Suprapubic skin (tissue), 4 donors: ENCODE measurements at places on chromosomes 7 and 10. TPM values are rescaled to one million over a fixed set of nuclear protein-coding genes. Genes with fewer than 3 reads are reported as not detected.

- DNase-seq, result peak; percentile 100
Observed at GRCh38 chr7:112449902-112450806, at the start of gene IFRD1. IFRD1 (plus strand) TSS chr7:112450460; CDS start chr7:112450689, 229 bp downstream.

FEZF1 gene
- not detected for total RNA-seq

SPDYE2 gene
- total RNA-seq, result not detected

DNA sequence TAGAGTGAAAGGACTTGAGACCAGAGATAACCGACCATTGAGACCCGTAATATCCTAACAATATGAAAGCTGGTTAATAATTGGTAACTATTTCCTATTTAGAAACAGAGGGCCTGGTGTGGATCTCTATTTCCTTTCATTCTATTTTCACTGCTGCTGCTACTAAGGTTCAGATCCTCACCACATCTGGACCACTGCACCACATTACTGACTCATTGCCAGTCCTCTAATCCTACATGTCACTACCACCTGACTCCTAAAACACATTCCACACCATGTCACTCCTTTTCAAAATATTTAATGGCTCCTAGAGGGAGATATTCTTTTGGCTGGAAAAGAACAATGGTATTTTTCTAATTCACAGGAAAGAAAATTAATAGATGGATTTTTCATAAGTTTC is 6.4 kb downstream of the USP54 start:
- no peak for DNase-seq

SPDYE2B gene
- not detected for total RNA-seq
